Cortex of kidney (tissue), 1 donor: ENCODE measurements at places on chromosomes 1 and 21.

DNA sequence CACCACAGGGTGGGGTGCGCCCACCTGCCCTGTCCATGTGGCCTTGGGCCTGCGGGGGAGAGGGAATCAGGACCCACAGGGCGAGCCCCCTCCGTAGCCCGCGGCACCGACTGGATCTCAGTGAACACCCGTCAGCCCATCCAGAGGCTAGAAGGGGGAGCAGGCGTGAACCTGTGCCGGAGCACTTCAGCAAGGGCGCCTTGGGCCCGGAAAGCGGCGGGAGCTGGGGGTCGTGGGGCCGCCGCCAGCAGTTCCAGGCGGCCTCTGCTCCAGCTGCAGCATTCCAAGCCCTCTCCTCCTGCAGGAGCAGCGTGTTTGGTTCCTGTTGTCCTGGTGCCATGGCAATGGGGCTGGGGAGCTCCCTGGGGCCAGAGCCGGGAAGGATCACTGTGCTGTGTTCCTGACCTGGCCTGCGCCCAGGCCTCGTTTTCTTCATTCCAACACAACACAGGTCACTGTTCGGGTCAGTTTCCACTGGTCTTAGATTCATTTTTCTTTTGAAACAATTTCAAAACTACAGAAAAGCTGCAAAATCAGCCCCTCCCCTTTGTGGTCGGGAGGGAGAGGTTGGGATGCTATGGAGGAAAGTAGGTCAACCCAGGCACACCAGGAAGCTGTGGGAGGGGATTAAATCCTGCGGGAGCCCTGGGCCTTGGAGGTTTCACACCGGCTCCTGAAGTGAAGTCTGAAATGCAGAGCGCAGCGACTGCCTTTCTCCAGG is 18.8 kb downstream of the SLX9 start:
- no peak for DNase-seq

GRCh38 chr1:206786212-206786886 is 14.1 kb upstream of the IL10 start:
- no peak for DNase-seq

- DNase-seq: no peak
Observed at GRCh38 chr1:180586671-180587155, 27.9 kb downstream of the OVAAL start.

- no peak for DNase-seq
Observed at GRCh38 chr1:180909462-180909976, 3.2 kb upstream of the KIAA1614 start.

GRCh38 chr1:10843697-10844096 is 47.3 kb upstream of the CASZ1 start:
- no peak for DNase-seq

GRCh38 chr1:226653311-226653921 is 85.7 kb downstream of the ITPKB start:
- DNase-seq: no peak

- no peak for DNase-seq
Observed at GRCh38 chr1:228944935-228945371, 209.7 kb downstream of the RHOU start.

- DNase-seq: no peak
Observed at GRCh38 chr21:18114810-18115209, 129.8 kb upstream of the CHODL start.

- DNase-seq: no peak
Observed at GRCh38 chr1:27157194-27157593, 2.3 kb upstream of the SLC9A1 start.

- DNase-seq: no peak
Observed at GRCh38 chr1:15192916-15193550, 39.5 kb downstream of the TMEM51 start.

DNA sequence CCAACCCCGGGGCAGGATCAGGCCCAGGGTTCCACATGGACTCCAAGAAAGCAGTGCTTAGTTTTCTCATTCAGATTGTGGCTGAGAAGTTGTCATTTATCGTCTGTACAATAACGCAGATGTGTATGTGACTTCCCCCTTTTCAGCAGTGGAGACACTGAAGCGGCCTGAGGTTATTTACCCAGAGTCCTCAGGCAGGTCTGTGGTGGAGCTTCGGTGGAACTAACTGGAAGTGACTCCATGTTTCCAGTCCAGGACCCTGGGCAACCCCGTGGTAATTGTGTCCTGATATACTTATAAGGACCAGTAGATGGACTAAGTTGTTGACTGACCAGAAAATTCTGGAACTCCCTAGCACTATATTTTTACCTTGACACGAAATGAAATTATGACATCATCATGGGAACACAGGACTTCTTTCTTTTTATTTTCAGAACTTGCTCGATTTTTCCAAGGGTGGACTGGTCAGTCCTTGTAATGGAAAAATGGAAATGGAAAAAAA is 1.0 kb upstream of the IER5 start:
- DNase-seq: no peak
